Left renal cortex interstitium (tissue), 4 donors: ENCODE measurements at places on chromosomes 11 and 22. TPM values are rescaled to one million over a fixed set of nuclear protein-coding genes. Genes with fewer than 3 reads are reported as not detected.

The MUC6 gene
- polyA plus RNA-seq = 56.0 TPM

The POLR2L gene
- polyA plus RNA-seq = 149 TPM

DNA sequence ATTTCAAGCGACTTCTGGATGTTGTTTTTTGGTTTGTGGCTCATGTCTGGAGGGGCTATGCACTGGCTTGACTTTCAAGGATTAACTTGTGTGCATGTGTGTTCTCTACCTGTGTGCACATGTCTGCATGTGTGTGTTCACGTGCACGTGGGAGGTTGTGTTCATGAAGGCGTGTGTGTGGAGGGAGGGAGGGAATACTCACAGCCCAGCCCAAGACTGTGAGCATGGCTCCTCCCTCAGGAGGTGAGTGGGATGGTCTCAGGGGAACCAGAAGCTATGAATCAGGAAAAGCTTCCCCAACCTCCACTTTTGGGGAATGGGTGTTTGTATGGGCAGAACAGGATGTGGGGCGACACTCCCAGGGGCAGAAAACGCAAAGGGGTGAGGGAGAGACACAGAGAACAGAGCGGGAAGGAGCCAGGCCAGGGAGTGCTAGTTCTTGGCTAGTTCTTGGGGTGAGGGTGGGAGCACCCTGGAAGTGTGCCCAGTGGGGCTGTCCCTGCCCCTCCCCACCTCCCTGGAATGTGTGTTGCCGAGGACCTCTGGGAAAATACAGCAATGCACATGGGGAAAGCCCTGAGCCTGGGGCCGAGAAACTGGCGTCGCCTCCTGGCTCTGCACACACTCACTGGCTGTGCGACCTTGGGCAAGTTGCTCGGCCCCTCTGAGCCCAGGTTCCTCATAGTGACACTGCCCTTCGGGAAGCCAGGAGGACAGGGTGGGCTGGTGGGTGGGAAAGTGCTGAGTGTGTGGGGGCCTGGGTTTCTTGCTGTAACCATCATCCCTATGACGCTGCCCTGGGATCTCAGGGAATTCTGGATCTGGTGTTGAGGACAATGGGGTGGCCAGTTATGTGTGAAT, 16.9 kb upstream of the ALX4 start:
- no peak for DNase-seq

- no peak for DNase-seq
These were observed 80.3 kb downstream of the DDIAS start for GRCh38 chr11:82981852-82982251.

GRCh38 chr11:67024410-67024809, 1.5 kb downstream of the SYT12 start:
- DNase-seq = no peak

DNA sequence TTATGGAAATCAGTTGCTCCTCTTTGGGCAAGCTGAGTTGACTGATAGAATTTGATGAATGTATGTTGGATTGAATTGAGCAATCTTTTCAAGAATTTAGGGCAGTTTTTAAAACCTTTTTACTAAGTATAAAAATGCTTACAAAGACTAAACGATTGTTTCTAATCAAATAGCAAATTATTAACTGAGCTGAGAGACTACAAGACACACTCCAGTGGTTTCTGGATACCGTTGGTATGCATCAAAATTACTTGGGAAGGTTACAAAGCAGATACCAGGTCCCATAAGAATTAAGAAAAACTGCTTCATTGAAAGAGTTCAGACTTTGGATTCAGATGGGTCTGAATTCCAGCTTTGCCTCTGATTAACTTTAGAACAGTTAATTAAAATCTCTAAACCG, 721.4 kb downstream of the FAM181B start:
- no peak for DNase-seq
